ENCODE measurements at places on chromosomes 1 and 21. TPM values are rescaled to one million over a fixed set of nuclear protein-coding genes. Genes with fewer than 3 reads are reported as not detected.

DNA sequence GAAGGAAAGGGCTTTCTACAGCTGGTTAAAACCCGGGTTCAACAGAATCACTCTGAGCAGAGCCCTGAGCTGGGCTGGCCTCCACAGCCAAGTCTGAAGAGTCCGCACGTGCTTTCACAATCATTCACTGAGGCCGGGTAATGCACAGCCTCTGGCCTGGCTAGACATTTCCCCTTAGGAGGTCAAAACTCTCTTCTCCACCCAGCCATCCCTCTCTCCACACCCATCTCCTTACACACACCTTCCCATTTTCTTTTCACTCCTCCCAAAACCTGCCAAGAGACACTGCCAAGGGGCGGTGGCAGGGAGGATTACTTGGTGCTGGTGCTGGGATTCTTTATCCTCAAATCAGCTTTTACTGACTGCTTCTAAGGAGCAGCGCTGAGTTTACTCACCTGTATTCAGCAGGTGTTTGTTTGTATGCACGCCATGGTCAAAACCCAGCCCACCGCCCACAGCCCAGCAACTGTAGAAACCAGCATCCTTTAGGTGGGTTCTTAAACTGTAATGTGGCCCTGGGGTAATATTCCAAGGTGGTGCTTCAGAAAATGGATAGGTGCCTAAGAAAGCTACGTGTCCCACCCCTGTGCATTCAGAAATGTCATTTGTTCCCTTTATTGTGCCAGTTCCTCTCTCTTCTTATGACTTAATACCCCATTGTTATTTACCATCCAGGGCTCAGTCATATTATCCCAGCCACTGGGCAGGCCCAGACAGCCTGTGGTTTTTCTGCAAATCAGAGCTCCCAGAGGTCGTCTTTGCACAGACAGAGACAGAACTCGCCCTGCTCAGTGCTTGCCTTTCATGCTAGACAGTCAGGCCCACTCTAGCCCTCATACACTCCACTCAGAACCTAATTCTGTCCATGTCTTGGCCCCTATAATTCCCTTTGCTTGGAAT lies 80.2 kb downstream of the ADSS2 start:
- DNase-seq, result no peak

DNA sequence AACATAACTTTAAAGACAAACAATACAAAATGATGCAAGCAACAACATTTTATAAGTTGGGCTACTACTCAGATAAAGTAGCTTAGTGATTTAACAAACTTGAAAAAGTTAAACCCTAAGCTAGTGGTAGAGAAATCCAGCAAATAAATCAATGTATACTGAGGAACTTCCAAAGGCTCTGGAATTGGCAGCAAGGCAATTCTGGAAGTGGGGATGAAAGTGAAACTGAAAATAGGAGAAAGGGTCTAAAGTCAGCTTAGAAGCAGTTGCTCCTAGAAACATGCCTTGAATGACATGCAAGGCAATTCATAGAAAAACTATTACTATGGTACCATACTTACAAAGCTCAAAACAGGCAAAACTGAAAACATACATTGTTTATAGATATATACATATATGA lies 90.0 kb upstream of the CAMK1G start:
- no peak for DNase-seq

GRCh38 chr1:190665045-190665444 lies 187.4 kb upstream of the BRINP3 start:
- no peak for DNase-seq

- DNase-seq, result no peak
These were observed 3.4 kb upstream of the KCNN3 start for GRCh38 chr1:154873321-154873950.

DNA sequence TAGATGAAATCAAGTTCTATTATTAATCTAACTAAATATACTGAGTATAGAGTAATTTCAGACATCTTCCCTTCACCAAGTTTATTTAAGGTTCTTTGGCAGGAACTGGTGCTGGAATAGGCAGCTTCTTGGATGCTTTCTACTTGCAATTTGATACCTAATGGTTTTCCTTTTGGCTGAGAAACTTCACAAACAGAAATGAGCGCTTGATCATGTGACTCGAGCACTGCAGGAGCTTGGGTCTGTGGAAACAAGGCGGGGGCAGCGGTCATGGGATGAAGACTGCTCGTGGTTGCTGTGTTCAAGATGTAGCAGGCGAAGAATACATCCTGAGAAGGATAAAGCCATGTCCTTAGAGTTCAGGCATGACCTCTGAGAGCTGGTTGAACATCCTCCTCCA lies 136.8 kb downstream of the PTPRC start:
- DNase-seq, result no peak

GRCh38 chr1:40130892-40131291 lies 30.3 kb upstream of the RLF start:
- DNase-seq, result no peak

- DNase-seq, result no peak
These were observed 500.6 kb downstream of the DISC1 start for GRCh38 chr1:232127190-232127589.

GRCh38 chr1:22778862-22779520 lies 68.4 kb downstream of the EPHB2 start:
- DNase-seq, result peak; percentile 15

- DNase-seq, result no peak
These were observed 53.1 kb upstream of the ZNF648 start for GRCh38 chr1:182114627-182115023.

DNA sequence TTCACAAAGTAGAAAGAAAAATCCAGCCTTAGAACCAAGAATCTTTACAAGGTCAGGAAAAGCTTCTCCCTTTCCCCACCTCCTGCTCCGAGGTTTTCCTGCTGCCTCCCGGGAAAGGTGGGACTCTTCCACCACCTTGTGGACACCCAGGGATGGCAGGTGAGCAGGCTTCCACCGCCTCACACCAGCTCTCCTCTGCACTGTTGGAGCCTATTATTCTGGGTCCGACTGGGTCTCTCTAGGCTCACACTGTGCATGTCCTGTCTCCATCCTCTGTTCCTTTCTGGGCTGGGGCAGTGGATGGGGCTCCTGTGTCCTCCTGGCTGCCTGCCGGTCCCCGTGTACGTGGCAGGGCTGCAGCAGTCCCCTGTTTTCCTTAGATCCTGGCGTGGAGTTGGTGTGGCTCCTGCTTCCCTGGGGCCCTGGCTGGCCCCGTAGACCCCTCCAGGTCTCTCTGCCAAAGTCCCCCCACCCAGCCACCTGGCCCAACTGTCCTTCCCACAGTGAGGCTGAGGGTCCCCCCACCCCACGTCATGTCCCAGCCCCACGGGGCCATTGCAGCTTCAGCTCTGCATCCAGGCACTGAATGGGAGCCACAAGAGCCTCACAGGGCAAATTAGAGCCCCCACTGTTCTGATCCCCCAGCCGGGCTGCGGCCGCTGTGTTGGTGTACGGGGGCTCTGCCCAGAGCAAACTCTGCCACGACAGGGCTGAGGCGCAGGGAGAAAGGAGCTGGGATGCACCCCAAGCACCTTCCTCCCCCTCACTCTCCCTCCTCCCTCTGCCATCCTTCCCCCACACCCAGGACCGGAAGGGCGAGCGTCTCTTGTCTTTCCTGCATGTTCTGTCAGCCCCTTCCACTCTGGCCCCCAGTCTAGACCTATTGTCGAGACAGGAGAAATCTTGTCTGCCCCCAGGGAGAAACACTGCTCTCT lies 3.3 kb upstream of the SLC45A1 start:
- DNase-seq, result peak; percentile 69

- DNase-seq, result no peak
These were observed 78.6 kb downstream of the POFUT2 start for GRCh38 chr21:45209046-45209445.

GRCh38 chr1:244461245-244462071 lies at the start of gene CATSPERE:
TSS of gene CATSPERE (plus strand) at chr1:244461273. CDS start at chr1:244461430, 157 bp downstream.
- DNase-seq, result peak; percentile 95

GRCh38 chr1:88867743-88868521 lies 23.4 kb downstream of the GTF2B start:
- DNase-seq, result no peak

GRCh38 chr1:153723687-153724086 lies 4.2 kb upstream of the INTS3 start:
- no peak for DNase-seq

DNA sequence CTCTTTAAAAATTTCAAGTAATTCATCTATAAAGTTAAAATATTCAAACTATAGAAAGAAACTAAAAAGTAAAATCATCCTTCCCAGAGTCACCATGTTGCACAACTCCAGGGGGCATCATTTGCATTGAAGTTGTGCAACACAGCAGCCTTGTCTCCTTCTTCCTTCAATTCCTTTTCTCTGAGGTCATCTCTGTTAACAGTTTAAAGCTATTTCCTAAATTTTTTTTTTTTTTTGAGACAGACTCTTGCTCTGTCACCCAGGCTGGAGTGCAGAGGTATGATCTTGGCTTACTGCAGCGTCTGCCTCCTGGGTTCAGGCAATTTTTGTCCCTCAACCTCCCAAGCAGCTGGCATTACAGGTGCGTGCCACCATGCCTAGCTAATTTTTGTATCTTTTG lies 7.1 kb downstream of the RHBG start:
- no peak for DNase-seq

DNA sequence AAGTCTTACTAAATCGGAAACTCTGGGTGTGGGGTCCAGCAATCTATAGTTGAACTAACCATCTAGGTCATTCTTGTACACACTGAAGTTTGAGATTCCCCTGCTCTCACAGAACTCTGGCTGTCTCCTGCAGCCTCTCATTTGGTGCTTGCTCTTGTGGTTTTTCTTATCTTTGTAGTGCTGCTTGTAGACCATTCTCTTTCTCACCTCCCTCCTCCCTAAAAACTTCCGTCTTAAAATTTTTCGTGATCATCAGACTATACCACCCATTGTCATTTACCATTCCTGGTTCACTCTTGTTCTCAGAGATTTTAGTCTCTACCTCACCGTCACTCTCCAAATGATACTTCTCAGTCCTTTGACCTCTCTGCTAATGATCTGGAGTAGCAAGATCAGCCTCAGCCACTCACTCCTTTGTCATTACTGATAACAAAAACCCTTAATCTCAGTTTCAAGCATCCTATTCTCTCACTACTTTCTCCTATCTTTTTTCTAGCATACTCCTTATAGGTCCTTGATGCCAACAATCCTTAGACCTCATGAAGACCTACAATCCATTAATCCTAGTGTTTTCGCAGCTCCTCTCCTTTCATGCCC lies 13.0 kb upstream of the EPHX4 start:
- no peak for DNase-seq

Gene FCER1G
- 19.7 TPM for polyA plus RNA-seq

Gene C8B
- not detected for polyA plus RNA-seq

Gene TRIM17
- 0.37 TPM for polyA plus RNA-seq

Gene LY9
- polyA plus RNA-seq, result not detected

Gene FCRL2
- not detected for polyA plus RNA-seq

Gene AVPR1B
- not detected for polyA plus RNA-seq

Gene JMJD4
- polyA plus RNA-seq, result 13.0 TPM

Gene ARMH1
- 2.5 TPM for polyA plus RNA-seq

Gene MXRA8
- polyA plus RNA-seq, result 28.7 TPM

Gene CRNN
- not detected for polyA plus RNA-seq

Gene SLC6A17
- polyA plus RNA-seq, result 0.09 TPM
